ENCODE measurements at places on chromosomes 11 and 22.

- DNase-seq = no peak
Observed at GRCh38 chr22:36053242-36054147, 24.9 kb upstream of the RBFOX2 start.

GRCh38 chr22:29108137-29108536 is 35.3 kb downstream of the KREMEN1 start:
- no peak for DNase-seq

DNA sequence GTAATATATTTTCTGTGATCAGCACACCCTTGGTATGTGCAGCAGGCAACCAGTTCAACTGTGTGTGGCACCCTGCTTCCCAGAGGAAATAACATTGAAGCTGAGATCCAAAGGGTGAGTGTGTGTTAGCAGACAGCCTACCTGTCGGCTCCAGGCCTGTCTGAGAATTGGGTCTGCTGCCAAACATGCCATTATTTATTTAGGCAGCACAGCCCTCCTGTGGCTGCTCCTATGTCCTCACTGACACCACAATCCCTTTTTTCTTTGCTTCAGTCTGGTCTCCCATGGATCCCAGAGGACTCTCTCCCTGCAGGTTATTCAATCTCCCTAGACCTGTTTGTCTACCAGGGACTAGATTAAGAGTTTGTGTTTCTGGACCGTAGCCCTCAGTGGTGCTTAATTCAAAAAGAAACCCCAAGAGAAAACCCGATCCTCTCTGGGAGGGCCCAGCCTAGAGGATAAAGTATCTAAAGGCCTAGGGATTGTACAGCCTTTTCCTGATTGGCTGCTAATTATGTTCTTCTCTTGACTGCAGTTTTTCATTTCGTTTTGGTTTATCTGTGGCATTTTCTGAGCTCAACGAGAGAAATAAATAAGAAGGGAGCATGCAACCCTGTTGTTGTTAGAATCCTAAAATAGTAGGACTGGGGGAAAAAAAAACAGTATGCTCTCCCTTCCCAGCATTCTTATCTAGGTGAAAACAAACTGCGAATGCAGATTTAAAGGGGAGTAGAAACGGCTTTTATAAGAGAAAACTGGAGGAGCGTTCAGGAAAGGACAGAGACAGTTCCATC is 24.1 kb downstream of the KCNE3 start:
- DNase-seq = no peak

DNA sequence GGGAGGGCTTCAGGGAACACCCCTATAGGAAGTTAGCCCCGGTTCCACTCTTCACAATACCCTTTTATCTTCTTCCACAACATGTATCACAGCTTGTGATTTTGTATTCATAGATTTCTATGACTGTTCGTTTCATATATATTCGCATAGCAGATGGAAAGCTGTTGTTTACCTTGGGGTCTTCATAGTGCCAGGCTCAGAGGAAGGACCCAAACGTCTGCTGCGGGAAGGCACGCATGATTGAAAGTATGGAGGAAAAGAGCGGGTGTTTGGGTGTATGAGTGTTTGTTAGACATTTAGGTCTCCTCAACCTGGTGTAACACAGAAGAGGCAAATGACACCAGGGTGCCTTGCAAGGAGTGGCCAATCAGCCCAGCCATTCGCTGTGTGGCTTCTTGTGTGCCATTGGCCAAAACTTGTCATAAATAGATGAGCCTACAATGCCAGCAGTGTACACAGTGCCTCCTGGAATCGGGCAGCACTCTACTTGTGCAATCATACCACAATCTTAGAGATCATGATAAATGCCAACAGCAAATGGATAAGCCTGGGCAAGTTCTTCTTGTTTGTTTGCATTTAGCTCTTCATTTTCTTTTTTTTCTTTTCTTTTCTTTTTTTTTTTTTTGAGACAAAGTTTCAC is 10.9 kb upstream of the ADA2 start:
- DNase-seq = no peak

GRCh38 chr11:47317064-47317828 is 35.3 kb downstream of the MYBPC3 start:
- no peak for DNase-seq

DNA sequence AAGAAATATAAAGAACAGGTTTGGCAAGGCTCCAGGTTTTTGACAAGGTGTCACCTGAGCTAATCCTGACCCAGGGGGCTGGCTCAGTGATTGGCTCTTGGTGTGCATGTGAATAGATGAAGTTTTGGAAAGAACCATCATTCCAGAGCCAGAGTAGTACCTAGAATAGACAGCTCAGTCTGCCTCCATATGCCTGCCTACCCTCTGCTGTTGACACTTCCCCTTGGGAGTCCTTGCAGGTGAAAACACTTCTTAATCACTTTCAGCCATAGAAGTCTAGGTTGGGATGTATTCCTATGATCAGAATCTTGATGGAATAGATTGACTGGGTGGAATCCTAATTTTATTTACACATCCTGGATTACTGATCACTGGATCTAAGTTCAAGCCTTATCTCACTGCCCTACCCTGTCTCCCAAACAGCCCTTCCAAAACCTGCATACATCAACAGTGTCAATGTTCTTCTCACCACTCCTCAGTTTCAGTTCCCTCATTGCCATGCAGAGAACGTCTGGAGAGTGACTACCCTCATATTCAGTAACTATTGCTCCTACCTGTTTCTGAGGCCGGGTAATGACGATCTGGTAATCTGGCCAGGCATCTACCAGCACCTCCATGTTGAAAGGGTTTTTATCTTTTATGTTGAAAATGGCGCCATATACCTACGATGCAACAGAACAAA is 6.7 kb downstream of the GLYATL2 start:
- DNase-seq = no peak

DNA sequence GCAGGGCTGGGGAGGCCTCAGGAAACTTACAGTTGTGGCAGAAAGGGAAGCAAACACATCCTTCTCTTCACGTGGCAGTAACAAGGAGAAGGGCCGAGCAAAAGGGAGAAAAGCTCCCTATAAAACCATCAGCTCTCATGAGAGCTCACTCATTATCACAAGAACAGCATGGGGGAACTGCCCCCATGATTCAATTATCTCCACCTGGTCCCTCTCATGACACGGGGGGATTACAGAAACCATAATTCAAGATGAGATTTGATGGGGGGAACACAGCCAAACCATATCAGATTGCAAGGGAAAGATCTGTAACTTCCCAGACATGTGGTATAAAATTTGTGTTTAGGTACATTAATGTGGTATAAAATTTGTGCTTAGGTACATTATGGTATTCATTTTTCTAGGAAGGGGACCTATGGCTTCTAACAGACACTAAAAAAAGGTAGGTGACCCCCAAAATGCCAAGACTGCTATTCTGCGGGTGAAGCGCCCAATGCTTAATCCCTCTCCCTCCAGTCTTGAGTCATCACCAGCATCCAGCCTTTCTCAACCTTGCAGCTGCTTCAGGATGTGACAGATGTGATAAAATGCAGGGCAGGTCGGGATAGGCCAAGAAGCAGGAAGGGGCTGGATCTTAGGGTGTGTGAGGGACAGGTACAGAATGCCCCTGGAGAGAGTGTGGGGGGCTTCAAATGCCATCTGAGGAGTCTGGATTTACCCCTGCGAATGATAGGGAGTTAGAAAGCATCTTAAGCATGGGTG is 57.7 kb upstream of the AMPD3 start:
- no peak for DNase-seq

GRCh38 chr11:72771507-72771906 is 19.3 kb upstream of the ARAP1 start:
- DNase-seq = no peak

GRCh38 chr22:46775850-46776826 is 13.7 kb downstream of the TBC1D22A start:
- no peak for DNase-seq

GRCh38 chr11:116111546-116111945 is 607.3 kb upstream of the CADM1 start:
- no peak for DNase-seq

- no peak for DNase-seq
Observed at GRCh38 chr22:47288680-47289079, 526.2 kb downstream of the TBC1D22A start.

DNA sequence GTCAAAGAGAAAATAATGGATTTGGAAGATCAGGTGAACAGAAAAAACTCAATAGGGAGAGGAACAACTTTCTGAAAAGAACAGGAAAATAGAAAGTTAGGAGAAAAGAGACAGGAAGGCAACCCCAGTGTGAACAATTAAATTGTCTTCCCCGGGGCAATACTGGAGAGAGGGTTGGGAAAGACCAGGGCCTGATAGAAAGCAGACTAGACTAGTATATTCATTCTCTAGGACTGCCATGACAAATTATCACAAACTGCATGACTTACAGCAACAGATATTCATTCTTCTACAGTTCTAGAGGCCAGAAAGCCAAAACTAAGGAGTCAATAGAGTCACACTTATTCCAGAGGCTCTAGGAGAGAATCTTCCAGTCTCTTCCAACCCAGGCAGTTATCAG is 482.8 kb downstream of the SOX6 start:
- no peak for DNase-seq
